Cortex of kidney (tissue), 1 donor: ENCODE measurements at places on chromosomes 11 and 22.

GRCh38 chr11:34345991-34346480 lies 11.8 kb downstream of the ABTB2 start:
- no peak for DNase-seq

DNA sequence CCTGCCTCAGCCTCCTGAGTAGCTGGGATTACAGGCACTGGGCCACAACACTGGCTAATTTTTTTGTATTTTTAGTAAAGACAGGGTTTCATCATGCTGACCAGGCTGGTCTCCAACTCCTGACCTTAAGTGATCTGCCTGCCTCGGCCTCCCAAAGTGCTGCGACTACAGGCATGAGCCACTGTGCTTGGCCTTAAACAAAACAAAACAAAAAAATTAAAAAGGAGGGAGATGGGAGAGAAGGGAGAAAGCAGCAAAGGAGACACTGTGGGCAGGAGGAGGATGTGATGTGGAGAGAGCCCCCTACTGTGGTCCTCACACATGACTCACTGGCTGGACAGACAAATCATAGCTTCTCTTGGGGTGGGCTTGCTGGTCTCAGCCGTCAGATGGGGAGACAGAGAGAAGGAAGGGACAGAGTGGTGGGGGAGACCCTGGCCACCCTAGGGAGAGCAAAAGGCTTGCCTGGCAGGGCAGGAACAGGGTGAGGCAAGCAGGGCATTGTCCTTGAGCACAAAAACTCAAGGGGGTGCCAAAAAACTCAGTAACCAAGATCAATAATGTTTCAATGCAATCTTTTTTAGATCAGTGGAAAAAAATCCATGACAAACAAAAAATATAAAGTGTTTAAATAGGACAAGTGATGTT lies 31.6 kb downstream of the TPST2 start:
- no peak for DNase-seq

GRCh38 chr11:27723687-27724086 lies 23.4 kb upstream of the BDNF start:
- DNase-seq = no peak

DNA sequence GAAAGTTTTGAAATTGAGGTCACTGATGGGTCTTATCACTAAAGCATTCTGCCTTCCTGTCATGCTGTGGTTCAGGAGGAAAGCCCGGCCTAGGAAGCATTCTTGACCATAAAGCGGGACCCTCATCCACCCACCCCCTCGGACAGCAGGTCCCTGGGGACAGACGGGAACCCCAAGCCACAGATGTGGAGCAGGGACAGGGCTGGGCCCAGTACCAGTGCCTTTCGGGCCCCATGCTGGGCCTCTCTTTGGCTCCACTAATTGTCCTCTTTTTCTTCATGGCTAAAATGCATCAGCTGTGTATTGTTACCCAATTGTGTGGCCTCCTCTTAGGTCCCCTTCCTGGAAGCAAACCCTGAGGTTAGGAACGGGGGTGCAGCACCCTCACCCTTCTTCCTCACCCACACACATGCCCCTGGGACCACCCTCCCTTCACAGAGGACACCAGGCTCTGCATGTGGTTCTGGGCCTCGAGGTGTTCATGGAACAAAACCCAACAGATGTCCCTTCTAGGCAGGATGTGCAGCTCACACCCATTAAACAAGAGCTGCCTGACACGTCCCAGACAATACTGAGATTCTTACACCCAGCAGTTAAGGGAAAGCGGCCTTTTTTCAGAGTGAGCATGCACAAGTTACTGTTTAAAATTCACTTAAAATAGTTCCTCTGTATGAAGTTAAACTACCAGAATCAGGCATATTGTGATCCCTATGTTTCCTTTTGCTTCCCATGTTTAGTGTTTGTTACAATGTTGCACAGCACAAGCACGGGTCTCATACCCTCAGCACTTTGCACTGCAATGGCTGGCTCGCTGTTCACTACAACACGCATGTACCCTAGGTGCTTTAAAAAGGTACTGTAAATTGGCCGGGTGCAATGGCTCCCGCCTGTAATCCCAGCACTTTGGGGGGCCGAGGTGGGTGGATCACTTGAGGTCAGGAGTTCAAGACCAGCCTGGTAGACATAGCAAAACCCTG lies 807.6 kb downstream of the BRD1 start:
- DNase-seq = no peak

DNA sequence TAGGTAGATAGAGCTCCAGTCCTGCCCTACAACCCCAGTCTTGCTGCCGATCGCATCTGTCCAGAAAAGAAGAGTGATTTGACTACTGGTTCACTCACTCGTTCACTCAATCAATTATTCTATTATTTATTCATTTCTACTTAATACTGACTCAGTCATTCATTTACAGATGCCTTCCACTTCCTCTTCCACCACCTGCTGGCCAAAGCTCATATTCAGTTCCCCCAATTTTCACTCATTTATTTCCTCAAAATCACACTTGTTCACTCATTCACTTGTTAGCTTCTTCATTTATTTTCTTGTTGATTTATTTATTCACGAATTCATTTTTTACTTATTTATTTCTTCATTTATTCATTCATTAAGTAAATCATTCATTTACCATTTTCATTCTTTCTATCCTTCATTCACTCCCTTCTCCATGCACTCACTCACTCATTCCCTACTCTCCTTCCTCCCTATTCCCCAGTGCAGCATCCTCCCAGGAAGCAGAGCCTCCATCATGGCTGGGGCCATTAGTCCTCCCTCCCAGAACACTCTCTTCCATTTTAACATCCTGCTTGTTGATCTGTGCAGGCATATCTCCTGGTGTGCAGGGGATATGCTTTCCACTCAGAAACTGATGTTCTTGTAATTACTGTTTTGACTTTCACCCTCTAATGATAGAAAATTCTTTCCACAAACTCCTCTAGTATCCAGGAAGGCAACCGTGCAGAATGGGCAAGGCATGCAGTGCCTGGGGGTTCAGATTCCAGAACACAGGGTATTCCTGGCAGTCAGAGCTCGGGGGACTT lies 281.0 kb downstream of the TENM4 start:
- no peak for DNase-seq

GRCh38 chr11:86575208-86575855 lies 97.1 kb downstream of the ME3 start:
- no peak for DNase-seq

DNA sequence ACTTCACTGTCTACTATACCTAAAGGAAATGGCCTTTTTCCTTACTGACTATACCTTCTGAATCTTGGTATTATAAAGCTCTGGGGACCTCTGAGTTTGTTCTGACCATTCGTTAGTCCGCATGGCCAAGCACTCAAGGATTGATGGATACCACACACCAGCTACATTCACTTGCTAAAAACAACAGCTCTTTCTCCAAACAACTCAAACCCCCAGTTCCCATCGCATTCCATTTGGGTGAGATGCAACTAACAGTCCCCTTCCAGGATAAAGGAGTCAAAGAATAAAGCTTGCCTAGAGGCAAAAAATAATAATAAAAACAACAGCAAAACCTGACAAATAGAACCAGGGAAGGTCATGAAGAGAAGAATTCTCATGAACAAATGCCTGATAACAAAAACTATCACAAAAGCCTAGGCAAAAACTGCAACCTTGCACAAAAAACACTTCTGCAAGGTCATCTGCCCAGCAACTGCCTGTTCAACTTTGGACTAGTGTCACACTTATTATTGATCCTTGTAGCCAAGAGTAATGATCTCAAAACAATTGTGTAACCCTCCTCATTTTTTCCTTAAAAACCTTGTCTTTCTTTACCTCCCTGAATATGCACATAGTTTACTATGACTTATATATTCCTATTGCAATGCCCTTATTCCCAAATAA lies 139.0 kb upstream of the GUCY1A2 start:
- no peak for DNase-seq

DNA sequence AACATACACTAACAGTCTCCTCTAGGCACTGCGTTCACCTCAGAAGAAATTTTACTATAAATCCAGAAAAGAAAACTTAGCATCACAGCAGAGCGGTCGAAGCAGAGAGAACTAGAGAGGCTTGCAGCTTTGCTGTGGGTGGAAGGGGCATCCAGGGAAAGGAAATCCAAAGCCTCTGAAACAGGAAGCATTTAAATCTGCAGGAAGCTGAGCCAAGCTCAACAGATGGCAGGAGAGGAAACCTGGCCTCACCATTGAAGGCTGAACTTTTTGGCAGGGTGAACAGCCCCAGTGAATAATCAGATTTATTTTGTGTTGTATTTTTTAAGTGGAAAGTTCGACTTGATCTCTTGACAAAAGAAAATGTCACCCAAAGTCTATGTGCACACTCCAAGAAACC lies 858.1 kb downstream of the OPCML start:
- DNase-seq = no peak

DNA sequence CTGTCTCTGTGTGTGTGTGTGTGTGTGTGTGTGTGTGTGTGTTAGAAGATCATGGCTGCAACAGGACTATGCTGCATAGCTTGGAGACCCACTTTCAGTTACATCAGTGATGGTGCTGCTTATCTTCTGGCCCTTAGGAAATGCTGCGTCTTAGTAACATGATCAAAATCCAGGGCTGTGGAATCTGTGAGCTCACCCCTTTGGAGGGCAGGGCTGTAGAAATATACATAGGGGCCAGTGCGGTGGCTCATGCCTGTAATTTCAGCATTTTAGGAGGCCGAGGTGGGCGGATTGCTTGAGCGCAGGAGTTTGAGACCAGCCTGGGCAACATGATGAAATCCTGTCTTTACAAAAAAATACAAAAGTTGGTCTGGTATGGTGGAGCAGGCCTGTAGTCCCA lies 151.5 kb upstream of the RASSF10 start:
- DNase-seq = no peak

- no peak for DNase-seq
Observed at GRCh38 chr11:2731130-2732125, 31.6 kb upstream of the KCNQ1OT1 start.

- no peak for DNase-seq
Observed at GRCh38 chr11:86570020-86570419, 102.4 kb downstream of the ME3 start.

GRCh38 chr11:57903441-57904123 lies 120.1 kb upstream of the OR9Q1 start:
- DNase-seq = no peak

GRCh38 chr11:41018224-41018623 lies 441.2 kb downstream of the LRRC4C start:
- no peak for DNase-seq

DNA sequence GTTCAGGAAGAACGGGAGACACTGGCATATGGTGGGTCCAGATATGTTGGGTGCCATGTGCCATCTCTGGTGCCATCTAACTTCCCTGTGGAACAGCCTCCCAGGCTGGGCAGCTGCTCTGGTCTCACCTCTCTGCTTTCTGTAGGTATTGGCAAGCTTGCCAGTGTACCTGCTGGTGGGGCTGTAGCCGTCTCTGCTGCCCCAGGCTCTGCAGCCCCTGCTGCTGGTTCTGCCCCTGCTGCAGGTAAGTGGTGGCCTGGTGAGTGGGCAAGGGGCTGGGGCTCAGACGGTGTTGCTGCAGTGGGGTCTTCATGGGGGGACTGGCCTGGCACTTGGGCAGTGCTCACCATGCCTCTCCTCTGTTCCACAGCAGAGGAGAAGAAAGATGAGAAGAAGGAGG lies 2.6 kb downstream of the RPLP2 start:
- DNase-seq = no peak

- DNase-seq = no peak
Observed at GRCh38 chr11:94583866-94584500, 16.8 kb downstream of the PIWIL4 start.

DNA sequence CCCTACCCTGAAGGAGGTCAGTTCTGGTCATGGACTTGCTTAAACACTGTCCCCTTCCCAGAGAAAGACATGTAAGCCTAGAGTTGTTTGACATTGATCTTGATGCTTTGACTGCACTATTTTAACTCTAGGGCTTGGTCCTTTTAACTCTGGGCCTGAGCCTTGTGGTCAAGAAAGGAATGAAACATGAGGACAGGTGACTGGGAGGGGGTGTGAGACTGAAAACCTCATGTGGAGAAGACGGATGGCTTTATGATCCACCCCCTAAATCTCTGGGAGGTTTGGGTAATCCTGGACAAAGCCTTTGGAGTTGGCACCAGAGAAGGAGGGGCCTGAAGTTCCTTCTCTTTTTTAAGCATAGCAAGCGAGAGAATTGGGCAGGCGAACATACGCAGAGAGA lies 17.5 kb downstream of the CHRDL2 start:
- DNase-seq = no peak

DNA sequence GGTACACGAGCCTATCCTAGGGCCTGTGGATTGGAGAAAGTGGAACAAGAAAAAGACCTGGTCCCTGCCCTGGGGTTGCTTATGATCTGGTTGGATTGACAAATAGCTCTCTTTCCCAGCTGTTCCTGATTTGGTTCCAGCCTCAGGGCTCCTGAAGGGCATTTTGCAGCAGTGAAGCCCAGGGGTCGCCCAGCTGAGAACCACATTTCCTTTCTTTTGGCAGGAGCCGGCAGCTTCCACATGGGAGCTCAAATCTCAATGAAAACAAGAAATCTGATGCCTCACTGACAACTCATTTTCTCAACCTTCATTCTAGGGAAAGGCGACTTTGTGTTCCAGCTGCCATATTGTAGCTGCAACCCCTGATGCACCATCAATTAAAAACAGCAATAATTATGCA lies 140.6 kb upstream of the CADM1 start:
- DNase-seq = no peak

DNA sequence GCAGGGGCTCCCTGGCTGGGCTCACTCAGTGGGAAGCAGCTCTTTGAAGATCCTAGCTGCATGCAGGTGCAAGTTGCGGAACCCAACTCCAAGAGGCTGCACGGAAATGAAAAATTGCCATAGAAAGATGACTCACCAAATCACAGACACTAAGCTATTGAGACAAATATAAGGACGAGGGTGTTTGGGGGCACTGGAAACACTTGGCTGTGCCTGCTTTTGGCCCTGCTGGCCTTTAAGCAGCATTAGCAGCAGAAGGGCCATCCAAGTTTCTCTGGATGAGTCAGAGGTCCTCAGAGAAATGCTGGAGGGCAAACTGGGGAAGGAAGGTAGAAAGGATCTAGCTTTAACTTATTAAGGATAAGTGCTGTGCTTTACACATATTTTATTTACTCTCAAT lies 282.3 kb downstream of the KIRREL3 start:
- no peak for DNase-seq

DNA sequence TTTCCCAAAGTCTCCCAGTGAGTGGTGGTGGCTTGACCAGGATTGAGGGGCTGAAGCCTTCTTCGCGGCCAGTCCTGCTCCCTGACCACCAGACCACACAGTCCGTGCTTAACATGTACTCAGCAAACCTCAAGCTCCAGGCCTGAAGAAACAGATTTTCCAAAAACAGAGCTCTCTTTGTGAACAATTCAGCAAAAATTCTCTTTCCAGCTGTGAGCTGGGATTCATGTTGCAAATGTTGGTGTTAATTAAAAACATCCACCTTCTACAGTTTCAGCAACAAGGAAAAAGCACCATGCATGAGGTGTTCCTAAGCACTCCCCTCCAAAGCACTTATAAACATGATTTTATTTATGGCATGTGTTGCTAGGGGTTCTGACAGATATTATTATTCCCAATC lies 129.5 kb downstream of the ETS1 start:
- DNase-seq = no peak

- no peak for DNase-seq
Observed at GRCh38 chr11:126136507-126136906, 73.8 kb upstream of the CDON start.

DNA sequence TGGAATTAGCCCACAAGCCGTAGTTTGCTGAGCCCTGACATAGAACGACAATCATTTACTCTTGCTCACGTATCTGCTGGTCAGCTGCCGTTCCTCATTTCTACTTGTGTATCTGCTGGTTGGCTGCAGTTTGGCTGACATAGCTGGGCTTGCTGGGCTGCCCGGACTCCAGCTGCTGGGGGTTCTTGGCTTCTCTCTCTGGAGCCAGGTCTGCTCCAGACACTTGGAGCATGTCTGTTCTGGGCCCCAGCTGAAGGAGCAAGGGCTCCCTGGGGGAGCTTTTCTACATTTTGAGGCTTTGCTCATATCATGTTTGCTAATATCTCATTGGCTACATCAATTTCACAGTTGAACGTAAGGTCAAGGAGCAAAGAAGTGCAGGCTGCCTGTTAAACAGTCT lies 47.3 kb downstream of the PRDM11 start:
- DNase-seq = no peak
